ENCODE measurements at places on chromosomes 5 and 9.
A peak's percentile ranks its signal among the peaks of the same experiment; 100 is the strongest.

DNA sequence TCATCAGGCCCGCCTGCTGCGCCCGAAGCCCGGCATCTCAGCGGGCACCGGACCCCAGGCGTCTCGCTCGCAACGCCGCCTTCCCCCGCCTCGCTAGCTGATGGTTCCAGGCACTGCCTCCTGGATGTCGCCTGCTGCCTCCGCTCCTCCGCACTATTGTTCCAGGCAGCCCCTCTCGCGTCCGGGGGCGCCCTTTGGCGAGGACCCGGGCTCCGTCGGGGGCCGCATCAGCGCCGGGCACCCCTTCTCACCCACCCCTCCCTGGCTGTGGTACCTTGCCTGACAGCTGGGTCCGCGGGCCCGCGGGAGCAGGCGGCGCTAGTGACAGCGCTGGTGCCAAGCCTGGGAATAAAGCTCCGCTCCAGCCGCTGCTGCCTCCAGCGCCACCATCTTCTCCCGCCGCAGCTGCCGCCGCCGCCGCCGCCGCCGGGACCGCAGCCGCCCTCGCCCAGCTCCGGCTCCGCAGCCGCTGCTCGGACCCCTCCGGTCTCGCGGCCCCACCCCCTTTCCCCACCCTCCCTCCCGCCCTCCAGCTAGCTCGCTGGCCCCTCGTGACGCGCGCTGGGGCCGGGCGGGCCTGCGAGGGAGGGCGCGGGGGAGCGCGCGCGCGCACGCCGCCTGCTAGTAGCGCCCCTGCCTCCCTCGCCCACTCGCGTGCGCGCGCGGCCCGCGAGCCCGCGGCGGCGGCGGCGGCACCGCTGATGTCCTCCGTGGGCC lies at the start of gene APBA1:
TSS of gene APBA1 (minus strand) at position 493 of the 717 bp plus-strand sequence.
- DNase-seq: peak; percentile 39

DNA sequence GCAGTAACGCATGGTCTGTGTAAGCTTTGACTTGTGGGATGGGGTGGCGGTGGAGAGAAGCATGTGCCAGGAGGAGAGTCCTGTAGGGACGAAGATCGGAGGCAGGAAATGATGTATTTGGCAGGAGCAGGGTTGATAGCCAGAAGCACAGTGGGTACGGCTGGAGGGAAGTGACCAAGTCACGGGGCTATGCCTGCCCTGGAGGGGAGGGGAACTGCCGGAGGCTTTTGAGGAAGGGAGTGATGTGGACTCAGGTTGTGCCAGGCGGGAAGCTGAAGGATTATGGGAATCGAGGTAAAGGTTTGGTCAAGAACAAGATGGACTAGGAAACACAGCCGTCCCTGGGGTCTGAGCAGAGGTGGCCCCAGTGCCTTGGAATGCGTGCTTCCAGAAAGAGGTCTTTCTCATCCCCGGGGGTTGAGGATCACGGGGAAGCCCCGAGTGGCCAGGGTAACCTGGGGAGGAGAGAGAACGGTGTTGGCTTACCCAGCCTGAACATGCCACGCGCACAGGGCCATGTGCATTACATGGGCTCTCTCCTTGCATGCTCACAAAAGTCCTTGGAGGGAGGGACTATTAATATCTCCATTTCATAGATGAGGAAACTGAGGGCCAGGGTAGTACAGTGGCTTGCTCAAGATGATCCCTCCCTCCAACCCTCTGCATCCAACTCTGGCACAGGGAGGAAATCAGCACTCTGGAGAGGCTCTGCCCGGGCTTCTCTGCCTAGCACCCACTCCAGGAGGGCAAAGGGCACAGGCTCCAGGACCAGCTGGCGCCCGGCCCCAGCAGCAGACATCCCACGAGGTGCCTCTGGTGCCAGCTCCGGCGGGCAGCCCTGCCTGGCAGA lies 253.8 kb downstream of the PBX3 start:
- DNase-seq: no peak

DNA sequence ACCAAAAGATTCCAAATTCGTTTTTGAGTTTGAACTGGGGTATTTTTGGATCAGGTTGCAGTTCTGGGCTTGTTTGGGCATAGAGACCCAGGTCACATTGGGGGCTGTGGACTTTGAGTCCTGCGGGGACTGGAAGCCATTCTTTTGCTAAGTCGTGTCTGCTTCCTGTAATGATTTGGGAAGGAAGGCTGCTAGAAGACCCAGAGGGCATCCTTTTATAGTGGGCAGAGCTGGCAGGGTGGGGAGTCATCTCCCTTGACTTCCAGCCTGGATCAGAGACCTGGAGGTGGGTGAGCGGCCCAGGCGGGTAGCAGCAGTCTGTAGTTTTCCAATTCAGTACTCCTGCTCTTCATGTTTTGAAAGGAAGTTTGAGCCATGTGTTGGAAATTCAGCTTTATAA lies 11.3 kb downstream of the ZNF618 start:
- no peak for DNase-seq

- no peak for DNase-seq
Observed at GRCh38 chr9:87684627-87685219, 41.2 kb upstream of the CTSL start.

- DNase-seq: no peak
Observed at GRCh38 chr5:153425914-153426313, 64.6 kb upstream of the GRIA1 start.

- no peak for DNase-seq
Observed at GRCh38 chr5:133606835-133607234, 5.5 kb downstream of the FSTL4 start.

- DNase-seq: no peak
Observed at GRCh38 chr5:72478276-72478675, 28.9 kb downstream of the ZNF366 start.

GRCh38 chr5:164336906-164337305 lies 831.5 kb downstream of the MAT2B start:
- no peak for DNase-seq

DNA sequence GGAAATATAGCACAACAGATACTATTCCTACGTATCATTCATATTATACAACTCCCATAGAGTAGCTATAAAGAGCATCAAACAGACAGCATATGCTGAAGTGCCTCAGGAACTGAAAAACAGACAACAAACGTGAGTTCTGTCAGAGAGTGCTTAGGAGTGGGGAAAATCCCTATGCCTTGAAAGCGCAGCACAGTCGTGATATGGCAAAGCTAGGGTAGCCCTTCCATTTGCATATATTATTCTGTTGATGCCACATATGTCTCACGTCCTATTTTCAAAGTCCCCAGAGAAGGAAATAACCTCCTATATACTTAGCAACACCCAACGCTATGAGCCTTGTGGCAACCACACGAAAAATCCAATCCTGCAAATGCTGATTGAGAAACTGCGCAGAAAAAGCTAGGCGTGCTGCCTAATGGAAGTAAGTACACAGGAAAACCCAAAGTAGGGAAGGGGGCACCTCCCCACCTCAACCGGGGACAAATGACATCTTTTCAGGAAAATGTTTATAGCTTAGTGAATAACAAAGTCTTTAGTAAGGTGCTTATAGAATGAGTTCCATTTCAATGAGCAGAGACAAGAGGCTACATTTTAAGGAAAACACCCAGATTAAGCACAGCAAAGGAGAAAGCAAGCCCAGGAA lies 105.1 kb downstream of the MED10 start:
- no peak for DNase-seq

- no peak for DNase-seq
Observed at GRCh38 chr5:36629729-36630128, 23.3 kb downstream of the SLC1A3 start.

DNA sequence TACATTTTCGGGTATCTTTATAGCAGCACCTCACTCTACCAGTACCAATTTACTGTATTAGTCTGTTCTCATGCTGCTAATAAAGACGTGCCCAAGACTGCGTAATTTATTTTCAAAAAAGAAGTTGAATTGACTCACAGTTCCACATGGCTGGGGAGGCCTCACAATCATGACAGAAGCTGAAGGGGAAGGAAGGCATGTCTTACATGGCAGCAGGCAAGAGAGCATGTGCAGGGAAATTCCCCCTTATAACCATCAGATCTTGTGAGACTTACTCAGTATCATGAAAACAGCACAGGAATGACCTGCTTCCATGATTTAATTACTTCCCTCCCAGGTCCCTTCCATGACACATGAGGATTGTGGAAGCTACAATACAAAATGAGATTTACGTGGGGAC lies 602.6 kb upstream of the DAB2 start:
- DNase-seq: no peak

DNA sequence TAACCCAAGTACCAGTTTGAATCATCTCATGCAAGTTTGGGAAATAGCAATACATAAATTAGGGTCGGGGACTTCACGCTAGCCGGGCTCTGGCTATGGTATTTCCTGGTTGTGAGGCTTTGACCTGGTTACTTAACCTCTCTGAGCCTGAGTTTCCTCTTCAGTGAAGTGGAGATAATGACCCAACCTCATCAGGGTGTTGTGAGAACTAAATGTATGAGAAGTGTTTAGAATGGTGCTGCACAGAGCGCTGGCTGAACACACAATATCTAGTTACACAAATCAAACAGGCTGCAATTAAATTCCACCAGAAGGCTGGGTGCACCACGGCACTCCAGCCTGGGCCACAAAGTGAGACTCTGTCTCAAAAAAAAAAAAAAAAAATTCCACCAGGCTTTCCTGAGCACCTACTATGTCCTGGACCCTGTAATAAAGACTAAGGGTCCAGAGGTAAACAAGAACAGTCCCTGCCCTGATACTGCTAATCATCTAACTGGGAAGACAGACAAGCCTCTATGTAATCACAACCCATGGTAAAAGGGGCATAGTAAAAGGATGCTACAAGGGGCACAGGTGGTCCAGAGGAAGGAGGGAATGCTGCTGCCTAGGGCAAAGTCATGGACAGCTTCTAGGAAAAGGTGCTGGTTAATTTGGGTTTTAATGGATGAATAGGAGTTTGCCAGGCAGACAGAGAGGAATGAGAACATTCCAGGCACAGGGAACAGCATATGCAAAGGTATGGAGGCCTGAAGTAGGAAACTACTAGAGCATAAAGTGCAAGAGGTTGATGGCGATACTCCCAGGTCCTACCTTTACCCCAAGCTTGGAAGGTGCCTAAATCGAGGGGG lies 27.7 kb downstream of the DUSP1 start:
- DNase-seq: no peak

DNA sequence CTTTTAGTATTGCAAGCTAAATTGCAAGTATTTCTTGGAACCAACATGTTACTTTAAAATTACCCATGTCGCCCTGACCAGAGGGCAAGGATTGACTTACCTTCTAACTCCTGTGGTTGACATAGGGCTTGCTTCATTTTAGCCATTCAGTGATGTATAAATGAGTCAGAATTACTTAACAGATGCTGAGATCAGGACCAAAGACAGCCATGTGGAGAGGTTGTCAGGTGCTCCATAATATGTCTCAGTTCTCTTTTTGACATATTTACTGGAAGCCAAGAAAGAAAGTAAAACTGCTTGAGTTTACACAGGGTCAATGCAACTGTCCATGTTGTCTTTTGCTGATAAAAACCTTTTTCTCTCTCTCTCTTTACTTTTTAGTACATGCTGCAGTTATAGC lies 33.2 kb downstream of the F2RL2 start:
- DNase-seq: no peak

- DNase-seq: no peak
Observed at GRCh38 chr5:85538362-85538761, 1079.4 kb upstream of the COX7C start.

- DNase-seq: no peak
Observed at GRCh38 chr9:96858018-96858573, 3.8 kb upstream of the ZNF782 start.

GRCh38 chr5:158273035-158273434 lies 414.1 kb upstream of the CLINT1 start:
- DNase-seq: no peak

GRCh38 chr9:128103589-128103962 lies 24.0 kb downstream of the PTGES2 start:
- DNase-seq: peak; percentile 33

DNA sequence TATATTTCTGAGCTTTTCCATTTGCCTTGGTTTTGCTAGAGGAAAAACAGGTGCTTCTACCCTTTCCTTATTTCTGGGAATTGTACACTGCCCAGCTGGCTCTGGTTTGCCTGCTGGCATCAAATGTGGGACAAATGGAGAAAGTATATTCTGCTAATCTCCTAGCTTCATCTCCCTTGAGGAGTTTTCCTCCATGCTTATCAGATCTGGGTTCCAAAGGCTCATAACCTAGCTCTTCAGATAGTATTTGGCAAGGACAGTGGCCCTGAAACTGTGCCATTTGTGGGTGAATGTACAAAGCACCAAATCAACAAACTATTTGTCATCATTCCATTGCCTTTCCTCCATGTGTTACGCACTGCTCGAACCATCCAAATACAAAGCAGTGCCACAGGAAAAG lies 16.2 kb downstream of the PRLR start:
- no peak for DNase-seq

DNA sequence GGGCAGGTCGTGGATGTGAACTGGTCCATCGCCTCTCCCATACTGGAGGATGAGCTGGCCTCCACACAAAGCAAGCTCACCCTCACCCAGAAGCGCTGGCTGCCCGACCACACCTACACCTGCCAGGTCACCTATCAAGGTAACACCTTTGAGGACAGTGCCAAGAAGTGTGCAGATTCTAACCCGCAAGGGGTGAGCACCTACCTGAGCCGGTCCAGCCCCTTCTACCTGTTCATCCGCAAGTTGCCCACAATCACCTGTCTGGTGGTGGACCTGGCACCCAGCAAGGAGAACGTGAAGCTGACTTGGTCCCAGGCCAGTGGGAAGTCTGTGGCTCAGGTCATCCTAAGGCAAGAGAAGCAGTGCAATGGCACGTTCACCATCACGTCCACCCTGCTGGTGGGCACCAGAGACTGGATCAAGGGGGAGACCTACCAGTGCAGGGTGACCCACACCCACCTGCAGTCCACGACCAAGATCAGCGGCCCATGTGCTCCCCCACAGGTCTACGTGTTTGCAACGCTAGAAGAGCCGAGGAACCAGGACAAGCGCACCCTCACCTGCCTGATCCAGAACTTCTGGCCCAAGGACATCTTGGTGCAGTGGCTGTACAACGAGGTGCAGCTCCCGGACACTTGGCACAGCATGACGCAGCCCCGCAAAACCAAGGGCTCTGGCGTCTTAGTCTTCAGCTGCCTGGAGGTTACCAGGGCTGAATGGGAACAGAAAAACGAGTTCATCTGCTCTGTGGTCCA lies 71.3 kb downstream of the INSL6 start:
- DNase-seq: no peak

DNA sequence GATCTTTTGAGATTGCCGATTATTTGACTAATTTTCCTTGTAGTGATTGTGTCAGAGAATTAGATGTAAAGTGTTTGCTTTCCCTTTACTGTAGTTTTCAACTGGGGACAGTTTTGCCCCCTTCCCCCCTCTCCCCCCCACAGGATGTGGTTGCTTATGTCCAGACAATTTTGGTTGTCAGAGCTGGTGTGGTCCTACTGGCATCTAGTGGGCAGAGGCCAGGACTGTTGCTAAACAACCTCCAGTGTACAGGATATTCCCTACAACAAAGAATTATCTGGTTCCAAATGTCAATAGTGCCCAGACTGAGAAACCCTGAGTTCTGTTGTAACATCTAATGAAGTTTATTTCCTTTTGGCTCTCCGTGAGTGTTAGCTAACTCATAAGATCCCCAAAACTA lies 20.0 kb downstream of the TMEFF1 start:
- no peak for DNase-seq
